Fibroblast of skin of back (primary cell): ENCODE measurements at places on chromosomes 11 and 22.
A peak's percentile ranks its signal among the peaks of the same experiment; 100 is the strongest.

DNA sequence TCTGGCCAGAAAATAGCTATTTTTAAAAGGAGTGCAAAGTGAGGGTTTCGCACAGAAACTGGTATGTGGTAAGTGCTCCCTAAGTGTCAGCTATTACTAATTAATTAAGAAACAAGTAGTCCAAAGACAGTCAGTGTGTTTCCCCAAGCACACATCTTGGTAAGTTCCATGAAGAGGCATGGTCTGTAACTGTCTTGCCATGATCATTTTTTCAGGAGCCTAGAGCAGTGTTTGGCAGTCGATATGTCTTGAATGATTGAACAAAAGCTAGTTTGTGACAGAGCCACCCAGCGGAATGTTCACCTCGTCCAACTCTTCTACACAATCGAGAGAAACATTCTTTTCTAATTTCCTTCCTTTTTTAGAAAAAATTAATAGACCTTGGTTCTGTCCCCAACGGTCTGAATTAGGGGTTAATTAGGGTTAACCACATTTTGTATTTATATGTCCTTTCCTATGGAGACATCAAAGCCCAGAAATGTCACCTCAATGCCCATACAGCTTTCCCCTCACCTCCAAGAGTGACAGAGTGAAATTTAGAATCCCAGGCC lies 57.6 kb upstream of the FTH1 start:
- no peak for DNase-seq

- DNase-seq: peak; percentile 64
These were observed 57.9 kb downstream of the NECTIN1 start for GRCh38 chr11:119671051-119671450.

DNA sequence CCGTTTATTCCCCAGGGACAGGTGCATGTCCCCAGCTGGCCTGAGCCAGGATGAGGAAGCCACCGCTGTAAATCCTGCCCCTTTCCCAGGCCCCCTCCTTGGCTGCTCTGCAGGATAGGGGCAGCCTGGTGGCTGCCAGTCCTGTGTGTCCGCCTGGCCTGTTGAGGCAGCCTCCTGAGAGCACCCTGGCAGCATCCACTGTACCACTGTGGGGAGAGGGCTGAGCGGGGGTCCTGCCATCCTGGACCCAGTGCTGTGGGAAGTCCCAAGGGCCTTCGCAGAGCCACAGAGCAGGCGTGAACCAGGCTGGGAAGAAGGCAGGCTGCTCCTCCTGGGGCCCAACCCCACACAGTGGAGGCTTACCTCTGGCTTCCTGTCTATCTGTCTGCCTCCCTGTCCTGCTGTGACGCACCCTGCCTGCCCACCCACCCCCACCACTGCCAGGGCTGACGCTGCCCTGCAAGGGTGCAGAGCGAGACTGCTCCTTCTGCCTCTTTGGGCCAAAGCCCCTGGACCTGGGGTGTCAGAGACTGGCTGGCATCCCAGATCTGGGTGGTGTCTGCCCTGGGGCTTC lies 8.4 kb downstream of the KCTD17 start:
- DNase-seq: no peak

- peak; percentile 67 for DNase-seq
These were observed 15.8 kb downstream of the CYB5R2 start for GRCh38 chr11:7657306-7658025.

GRCh38 chr11:17535488-17535887 lies 8.7 kb downstream of the USH1C start:
- DNase-seq: no peak

- no peak for DNase-seq
These were observed 11.6 kb downstream of the KMT5B start for GRCh38 chr11:68201492-68201891.

GRCh38 chr11:59097113-59097708 lies 9.8 kb upstream of the FAM111B start:
- peak; percentile 54 for DNase-seq

DNA sequence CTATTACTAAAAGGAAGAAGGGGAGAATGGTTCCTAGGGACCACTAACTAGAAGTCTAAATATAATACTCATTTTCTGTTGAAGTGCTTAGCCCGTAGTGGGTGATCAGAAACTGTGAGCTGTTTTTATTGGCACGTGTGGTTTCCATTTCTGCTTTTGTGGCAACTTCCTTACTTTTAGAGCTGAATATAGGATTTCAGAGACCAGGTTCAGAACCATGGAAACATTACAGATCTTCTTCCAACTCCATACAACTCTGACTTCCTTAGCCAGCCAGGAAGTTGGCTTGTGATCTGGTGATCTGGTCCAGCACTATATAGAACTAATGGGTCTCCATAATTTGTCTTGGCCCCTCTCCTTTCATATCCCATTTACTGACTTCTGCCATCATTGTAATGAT lies 2.6 kb upstream of the ME3 start:
- no peak for DNase-seq

DNA sequence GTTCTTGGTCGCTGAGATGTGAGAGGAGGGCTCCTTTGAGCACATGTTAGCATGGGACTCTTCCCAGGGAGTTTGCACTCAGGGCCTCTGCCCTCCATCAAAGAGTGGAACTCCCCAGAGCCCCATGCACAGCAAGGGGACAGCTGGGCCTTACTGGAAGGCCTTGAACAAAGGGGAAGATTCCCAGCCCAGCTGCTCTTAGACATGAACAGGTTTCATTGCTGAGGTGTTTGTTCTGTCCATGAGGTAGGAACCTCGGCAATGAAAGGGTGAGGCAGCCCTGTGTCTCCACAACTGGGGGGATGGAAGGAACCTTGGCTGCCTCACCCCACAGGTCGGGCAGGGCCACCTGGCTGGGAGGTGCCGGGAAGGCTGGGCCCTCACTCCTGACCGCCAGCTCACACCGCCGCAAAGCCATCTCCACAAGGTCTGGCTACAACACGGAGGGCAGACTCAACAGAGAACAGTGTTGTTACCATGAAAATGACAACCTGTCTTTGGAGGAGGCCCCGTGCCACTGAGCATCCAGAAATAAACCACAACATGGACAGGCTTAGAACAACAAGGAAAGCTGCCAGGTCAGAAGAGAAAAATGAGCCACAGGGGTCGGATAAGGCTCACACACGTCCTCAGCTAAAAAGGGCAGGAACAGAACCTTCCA lies 3.2 kb downstream of the DERL3 start:
- DNase-seq: no peak

GRCh38 chr11:27837895-27838563 lies 137.8 kb upstream of the BDNF start:
- no peak for DNase-seq

DNA sequence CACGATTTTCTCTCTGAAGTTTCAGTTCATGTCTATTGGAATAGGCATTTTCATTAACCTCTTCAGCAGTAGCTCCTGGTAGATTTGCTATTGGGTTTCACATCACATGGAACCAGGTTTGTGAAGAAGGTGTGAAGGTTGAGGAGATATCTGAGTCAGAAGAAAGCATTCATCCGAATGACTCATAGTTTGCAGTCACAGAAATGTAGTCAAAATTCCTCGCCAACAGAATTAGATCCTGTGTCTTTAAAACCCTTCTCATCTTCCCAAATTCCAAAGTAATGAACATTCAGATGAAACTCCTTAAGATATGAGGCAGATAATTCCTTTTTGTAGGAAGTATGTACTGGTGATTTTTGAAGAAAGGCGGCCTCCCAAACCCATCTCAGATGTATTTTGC lies 125.0 kb upstream of the LARGE1 start:
- no peak for DNase-seq

GRCh38 chr22:38720350-38720749 lies 14.6 kb downstream of the GTPBP1 start:
- no peak for DNase-seq

DNA sequence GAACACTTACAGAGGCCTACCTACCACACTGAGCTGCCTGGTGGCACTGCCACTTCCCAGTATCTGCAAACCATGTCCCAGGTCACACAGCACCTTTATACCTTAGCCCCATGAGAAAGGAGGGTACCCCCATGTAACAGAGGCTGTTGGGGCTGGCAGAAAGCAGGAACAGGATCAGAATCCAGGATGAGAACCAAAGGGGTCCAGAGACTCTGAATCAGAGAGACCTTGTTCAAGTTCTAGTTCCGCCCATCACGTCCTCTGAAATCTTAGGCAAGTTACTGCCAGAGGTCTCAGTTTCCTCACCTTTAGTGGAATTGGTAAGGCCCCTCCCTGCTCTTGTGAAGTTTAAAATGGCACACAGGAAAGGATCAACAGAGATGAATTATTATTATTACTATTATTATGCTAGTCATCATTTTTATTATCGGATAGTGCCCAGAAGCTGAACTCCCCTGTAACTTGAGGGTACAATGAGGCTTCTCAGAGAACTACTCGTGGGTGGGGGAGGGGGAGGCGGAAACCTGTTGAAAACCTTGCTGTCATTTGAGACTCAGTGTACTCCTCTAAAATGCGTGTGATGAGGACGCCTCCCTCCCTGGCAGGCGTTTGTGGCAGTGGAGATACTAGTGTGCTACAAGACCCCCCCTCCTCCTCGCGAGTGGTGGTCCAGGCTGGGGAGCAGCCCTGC lies 9.3 kb downstream of the SELENOM start:
- no peak for DNase-seq

DNA sequence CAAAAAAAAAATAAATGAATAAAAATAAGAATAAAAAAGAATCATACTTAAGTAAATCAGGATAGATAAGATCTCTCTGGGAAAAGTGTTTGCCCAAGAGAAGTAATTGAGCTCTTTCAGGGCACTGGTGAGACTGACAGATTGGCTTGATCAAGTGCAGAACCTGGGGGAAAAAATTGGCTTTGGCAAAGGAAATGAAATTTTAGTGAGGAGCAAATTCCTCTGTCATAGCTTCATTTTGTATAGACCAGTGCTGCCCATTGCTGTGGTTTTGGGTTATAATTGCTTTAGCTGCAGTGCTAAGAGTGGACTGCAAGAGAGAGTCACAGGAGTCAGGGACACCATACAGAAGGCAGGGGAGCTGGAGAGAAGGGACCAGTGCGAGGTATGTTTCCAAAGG lies 35.7 kb downstream of the SFI1 start:
- peak; percentile 24 for DNase-seq

GRCh38 chr11:76025068-76025467 lies 181.2 kb downstream of the WNT11 start:
- peak; percentile 90 for DNase-seq

DNA sequence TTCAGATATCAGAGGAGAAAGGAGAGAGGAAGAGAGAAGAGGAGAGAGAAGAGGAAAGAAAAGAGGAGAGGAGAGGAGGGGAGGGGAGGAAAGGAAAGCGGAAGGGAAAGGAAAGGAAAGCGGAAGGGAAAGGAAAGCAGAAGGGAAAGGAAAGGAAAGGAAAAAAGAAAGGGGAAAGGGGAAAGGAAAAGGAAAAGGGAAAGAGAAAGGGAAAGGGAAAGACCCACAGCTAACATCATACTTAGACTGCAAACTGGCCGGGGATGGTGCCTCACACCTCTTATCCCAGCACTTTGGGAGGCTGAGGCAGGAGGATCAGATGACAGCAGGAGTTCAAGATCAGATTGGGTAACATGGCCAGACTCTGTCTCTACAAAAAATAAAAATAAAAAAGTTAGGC lies 11.4 kb downstream of the CHEK2 start:
- no peak for DNase-seq

DNA sequence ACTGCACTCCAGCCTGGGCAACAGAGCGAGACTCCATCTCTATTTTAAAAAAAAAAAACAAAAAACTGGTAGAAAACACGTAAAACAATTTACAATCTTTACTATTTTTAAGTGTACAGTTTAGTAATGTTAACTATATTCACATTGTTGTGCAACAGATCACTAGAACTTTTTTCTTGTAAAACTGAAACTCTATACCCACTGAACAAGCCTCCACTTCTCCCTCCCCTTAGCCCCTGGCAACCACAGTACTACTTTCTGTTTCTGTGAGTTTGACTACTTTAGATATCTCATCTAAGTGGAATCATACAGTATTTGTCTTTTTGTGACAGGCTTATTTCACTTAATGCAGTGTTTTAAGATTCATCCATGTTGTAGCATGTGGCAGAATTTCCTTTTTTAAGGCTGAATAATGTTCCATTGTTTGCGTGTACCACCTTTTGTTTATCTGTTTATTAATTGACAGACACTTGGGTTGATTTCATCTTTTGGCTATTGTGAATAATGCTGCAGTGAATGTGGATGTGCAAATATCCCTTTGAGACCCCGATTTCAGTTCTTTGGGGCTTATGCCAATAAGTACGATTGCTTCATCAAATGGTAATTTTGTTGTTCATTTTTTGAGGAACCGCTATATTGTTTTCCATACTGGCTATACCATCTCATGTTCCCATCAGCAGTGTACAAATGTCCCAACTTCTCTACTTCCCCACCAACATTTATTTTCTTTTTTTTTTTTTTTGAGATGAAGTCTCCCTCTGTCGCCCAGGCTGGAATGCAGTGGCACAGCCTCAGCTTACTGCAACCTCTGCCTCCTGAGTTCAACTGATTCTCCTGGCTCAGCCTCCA lies 11.0 kb downstream of the DDB2 start:
- no peak for DNase-seq
